ENCODE measurements at places on chromosomes 16 and 17.

GRCh38 chr16:77686385-77686784, 35.9 kb upstream of the NUDT7 start:
- no peak for DNase-seq

- no peak for DNase-seq
Measured at GRCh38 chr17:77428020-77428748, 287.4 kb downstream of the SEC14L1 start.

DNA sequence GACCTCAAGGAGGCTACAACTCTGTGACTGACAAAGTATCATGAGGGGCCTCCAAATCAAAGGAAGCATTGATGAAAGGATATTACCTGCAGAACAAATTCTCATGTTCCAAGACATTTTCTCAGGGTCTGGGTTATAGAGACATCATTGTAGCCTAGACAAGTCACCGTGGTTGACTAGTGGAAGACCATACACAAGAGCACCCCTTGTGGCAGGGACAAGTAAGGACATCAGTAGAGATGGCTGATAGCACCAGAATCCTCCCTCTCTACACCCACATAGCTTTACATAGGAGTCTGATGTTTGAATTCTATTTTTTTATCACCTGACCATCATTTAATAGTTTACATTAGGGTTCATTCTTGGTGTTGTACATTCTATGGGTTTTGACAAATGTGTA, 32.5 kb upstream of the CDH8 start:
- DNase-seq: no peak

- no peak for DNase-seq
Measured at GRCh38 chr17:2266865-2267228, 36.7 kb downstream of the SMG6 start.

DNA sequence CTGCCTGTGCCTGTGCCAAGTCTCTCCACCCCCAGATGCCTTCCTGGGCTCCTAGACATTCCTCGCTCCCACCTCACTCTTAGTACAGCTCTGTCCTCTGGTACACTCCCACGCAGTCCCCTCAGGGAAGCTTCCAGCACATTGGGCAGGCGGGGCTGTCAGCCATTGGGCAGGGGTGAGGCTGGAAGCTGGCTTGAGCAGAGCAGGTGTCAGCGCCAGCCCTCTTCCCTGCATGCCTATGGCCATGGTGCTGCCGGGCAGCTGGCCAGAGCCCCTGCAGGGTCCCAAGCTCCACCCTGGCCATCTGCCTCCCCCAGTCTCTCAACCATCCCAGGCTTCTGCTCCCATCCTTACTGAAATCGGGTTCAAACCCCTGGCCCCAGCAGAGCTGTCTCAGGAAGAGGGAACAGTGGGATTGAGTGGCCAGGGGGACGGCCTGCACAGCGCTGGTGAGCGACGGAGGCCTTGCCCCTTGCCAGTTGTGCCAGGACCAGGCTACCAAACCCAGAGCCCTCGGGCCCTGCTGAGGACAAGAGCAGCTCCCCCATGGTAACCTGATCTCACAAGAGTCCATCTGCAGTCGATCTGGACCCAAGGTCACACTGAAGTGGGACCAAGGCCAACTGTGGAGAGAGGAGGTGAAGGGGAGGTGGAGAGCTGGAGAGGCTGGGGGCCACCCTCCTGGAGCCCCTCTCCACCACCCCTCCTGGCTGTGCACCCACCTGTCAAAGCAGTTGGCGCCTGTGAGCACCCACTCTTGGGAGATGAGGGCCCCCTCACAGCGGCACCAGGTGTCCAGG, 2.4 kb upstream of the B9D1 start:
- DNase-seq: no peak

- DNase-seq: no peak
Measured at GRCh38 chr16:47928008-47928407, 227.8 kb downstream of the ABCC12 start.

- no peak for DNase-seq
Measured at GRCh38 chr16:14070555-14070876, 603 bp upstream of the MRTFB start.

GRCh38 chr16:14449790-14450480, 180.1 kb downstream of the PARN start:
- DNase-seq: no peak

- no peak for DNase-seq
Measured at GRCh38 chr17:76755285-76755684, 17.4 kb downstream of the MFSD11 start.

DNA sequence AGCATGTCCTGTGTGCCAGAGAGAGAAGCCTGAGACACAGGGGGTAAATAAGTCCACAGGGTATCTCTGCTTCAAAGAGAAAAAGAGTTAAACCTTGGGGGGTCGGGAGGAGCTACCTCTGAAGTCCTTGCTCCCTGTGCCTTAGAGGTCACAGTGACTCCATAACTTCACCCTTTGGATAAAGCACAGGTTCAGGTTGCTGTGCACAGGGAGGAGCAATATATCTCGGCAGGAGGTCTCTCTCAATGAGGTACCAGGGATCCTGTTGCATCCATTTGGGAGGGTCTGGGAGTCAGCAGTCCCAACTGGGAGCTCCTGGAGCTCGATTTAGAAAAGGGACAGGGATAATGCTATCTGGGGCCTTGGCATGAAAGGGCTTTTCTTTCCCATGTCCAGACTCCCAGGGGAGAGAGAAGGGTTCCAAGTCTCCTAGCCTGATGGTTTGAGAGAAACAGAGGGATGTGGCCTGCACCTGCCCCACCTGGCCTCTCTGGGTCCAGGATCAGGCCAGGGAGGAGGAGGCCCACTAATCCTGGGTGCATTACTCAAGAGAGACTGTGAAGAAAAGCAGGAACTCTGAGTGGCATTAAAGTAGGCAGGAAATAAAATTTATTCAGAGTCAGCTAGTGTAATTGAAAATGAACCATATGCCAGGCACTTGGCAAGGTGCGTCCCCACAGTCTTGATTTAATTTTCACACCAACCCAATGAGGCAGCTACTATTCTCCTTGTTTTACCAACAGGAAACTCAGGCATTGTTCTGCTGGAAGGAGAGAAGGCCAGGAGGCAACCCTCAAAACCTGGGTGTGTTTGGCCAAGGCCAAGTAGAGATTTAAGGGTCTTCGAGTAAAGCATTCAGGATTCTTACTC, 40.7 kb downstream of the CUEDC1 start:
- no peak for DNase-seq

GRCh38 chr17:945672-946071, 33.9 kb downstream of the NXN start:
- DNase-seq: no peak

- no peak for DNase-seq
Measured at GRCh38 chr17:17877529-17878358, 41.0 kb upstream of the SREBF1 start.

GRCh38 chr16:74226338-74226954, 70.2 kb upstream of the PSMD7 start:
- DNase-seq: no peak
